ENCODE measurements at places on chromosomes 5 and 9.

DNA sequence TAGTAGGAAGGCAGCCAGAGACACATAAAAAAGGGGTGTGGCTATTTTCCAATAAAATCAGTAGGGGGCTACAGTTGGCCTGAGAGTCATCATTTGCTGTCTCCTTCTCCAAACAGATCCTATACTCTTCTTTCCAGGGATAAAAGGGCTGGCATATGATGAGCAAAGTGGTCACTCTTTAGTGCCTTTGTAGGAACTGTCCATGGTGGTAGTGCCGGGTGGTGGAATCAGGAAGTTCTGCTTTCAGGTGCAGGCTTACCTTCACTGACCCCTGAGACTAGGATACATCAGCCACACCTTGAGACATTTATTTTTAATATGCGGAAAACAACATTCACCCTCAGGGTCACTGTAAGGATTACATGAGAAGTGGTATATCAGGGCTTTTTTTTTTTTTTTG lies 80.8 kb downstream of the ASTN2 start:
- no peak for DNase-seq

- DNase-seq = no peak
Measured at GRCh38 chr5:1007681-1008450, 736 bp upstream of the NKD2 start.

GRCh38 chr5:141669520-141669919 lies 12.5 kb downstream of the ARAP3 start:
- DNase-seq = no peak

- no peak for DNase-seq
Measured at GRCh38 chr5:95870105-95870672, 47.7 kb upstream of the GLRX start.

DNA sequence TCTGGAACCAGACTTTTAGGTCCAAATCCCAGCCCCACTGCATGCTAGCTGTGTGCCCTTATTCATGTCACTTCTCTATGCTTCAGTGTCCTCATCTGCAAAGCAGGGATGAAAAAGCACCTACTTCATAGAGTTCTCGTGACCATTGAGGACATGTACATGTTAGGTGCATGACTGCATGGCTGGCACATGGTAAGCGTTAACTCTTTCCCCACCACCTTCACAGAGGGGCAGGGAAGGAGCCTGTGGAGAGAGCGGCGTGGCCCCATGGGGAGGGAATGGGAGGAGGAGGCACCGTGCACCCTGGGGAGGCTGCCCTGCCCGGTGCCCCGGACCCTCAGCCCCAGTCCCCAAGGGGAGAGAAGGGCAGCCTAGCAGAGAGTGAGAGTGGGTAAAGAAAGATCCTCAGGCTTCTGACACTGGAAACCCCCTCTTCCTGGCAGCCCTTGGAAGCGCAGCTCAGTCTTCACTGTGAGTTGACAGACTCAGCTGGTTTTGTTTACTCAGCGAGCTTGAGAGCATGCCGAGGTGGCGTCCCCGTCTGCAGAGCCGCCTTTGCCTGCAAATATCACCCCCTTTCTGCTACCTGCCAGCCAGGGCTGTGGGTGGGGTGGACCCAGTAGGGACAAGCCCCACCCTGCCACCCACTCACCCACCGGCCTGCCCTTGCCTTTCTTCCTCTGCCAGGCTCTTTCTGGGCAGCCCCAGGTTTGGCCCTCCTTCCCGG lies 10.6 kb upstream of the ANGPTL2 start:
- DNase-seq = no peak
